ENCODE measurements at places on chromosomes 6 and 20.
A peak's percentile ranks its signal among the peaks of the same experiment; 100 is the strongest.

DNA sequence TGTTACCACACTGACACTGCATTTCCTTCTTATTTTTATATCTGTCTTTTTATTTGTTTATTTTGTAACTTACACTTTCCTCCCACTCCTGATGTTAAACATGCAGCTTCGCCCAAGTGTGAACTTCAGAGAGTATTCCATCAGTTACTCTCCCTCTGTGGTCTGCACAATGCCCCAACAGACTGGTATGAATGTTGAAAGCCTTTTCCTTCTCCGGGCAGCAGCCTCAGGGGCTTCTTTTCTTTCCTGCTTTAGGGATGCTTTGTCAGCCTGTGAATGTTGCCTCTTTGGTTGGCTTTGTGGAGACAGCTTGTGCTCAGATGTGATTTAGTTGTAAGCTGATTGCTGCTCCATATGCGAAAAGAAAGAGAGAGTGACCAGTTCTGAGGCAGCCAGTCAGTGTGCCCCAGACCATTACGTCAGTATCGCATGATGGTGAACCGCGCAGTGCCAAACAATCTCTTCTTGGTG lies 44.0 kb downstream of the SMPDL3A start:
- DNase-seq: no peak

DNA sequence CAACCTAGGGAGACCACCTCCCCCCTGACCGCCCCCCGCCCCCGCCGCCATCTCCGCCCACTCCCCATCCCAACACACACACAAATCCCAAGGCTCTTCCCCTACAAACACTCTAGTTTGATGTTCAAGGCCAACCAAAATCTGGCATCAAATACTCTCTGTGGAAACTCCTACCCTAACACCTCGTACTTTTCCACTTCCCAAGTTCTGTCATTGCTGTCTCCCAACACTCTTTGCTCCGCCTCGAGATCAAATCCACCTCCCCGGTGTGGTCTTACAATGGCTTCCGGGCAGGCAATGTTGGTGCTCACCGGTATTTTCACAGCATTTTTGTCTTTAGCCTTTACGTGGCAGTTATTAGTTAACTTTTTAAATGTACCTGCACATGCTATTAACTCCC lies 4.8 kb upstream of the QKI start:
- DNase-seq: no peak

- no peak for DNase-seq
These were observed 48.0 kb downstream of the OR2B2 start for GRCh38 chr6:27863962-27864905.

- DNase-seq: no peak
These were observed 113.0 kb downstream of the MANEA start for GRCh38 chr6:95690328-95690727.

GRCh38 chr20:61933951-61934715 lies 131.5 kb downstream of the TAF4 start:
- DNase-seq: no peak

- DNase-seq: no peak
These were observed 146.7 kb upstream of the ID4 start for GRCh38 chr6:19690325-19691075.

- DNase-seq: peak; percentile 24
These were observed 45.5 kb downstream of the HMGN3 start for GRCh38 chr6:79188885-79189480.

DNA sequence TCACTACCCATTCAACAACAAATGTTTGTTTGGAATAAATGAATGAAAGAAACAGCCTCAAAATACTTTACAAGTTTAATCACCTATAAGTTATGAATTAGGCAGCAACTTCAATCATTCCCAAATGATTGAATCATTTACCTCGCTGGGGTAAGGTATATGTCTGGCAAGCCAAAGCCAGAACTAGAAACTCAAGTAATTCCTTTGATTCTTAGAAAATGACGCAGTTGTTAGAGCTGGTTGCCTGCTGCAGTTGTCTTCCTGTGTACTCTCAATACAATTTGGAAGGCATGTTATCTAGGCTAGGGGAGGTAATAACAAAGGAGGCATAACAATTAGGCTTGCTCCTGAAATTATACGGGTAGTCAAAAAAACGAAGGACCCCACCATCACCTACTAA lies 160.6 kb downstream of the ATXN1 start:
- DNase-seq: no peak

GRCh38 chr20:15547119-15547518 lies 1026.1 kb downstream of the KIF16B start:
- no peak for DNase-seq

DNA sequence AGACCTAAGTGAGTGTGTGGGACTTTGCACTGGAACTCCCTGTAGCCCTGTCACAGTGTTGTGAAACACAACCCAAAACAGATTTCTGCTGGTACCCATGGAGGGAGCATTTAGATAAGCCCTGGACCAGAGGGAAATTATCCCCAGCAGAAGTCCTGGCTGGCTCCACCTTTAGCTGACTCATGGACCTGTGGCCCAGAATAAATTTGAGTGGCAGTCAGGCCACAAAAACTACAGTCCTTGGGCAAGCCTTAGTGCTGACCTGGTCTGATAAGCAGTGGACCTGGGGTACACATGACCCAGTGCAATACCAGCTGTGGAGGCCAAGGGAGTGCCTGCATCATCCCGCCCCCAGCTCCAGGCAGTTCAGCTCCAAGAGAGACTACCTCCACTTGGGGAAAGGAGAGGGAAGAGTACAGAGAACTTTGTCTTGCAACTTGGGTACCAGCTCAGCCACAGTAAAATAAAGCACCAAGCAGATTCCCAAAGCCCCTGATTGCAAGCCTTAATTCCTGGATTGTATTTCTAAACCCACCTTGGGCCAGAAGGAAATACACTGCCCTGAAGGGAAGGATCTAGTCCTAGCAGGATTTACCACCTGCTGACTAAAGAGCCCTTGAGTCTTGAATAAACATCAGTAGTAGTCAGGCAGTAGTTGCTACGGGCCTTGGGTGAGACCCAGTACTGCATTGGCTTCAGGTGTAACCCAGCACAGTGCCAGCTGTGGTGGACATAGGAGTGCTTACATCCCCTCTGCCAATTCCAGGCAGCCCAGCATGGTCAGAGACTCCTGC lies 140.4 kb upstream of the COL21A1 start:
- DNase-seq: no peak

- DNase-seq: no peak
These were observed 560.3 kb downstream of the BMP2 start for GRCh38 chr20:7327810-7328209.

DNA sequence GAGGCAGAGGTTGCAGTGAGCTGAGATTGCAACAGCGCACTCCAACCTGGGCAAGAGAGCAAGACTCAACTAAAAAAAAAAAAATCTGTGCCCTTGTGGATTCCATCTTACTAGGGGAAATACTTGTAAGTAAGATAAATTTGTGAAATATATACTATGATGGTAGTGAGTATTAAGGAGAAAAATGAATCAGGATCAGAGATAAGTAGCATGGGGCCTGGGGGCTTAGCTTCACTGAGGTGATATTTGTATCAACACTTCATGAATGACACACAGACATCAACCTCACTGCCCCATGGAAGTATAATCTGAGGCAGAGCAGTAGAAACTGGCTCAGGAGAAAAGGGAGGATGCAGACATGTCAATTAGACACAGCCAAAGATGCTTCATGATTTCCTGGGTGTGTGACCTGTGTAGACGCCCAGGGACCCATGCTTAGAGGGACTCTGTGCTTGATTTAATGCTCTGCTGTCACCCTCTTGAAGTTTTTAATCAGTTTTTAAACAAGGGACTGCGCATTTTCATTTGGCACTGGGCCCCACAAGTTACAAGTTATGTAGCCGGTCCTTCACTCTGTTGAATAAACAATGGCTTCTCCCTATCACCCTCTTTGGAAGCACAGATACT lies 41.9 kb downstream of the PCNA start:
- DNase-seq: no peak

DNA sequence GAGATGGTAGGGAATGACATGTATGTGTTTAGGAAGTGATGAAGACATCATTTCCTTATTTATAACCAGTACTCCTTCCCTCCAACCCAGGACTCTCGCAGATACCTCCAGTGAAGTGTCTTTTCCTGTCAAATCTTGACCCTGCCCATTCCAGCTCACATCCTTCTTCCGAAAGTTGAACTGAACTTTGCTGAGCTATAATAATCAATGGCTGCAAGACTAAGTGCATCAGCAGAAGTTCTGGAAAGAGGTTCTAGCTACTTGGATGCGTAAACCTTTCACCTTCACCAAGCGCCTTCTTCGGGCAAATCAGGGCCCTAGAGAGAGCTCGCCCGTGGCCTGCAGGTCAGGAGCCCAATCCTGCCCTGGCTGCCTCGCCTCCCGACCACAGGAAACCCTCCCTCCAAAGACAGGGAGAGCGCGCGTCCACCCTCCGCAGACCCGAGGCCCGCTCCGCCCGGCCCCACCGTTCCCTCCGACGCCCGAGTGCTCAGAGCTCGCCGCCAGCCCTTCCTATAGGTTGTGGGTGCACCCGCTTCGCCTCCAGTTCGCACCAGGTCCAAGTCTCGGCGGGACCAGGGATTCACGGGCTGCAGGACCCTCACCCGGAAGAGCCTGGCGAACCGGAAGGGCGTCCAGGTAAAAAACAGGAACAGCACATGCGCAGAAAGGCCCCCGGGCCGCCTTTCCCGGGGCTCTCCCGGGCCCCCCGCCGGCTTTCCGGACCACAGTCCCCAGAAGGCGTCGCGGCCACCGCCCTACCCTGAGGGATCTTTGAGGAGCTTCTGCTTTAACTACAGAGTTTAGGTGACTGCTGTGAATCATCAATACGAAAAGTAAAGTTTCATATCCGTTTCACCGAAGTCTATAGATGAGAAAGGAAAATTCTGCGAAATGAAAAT lies at the start of gene ZNF334:
TSS of gene ZNF334 (minus strand) at position 617 of the 902 bp plus-strand sequence. CDS start 1,457 bp downstream, outside the sequence.
- no peak for DNase-seq

GRCh38 chr6:122717350-122717749 lies 62.2 kb upstream of the FABP7 start:
- peak; percentile 62 for DNase-seq

DNA sequence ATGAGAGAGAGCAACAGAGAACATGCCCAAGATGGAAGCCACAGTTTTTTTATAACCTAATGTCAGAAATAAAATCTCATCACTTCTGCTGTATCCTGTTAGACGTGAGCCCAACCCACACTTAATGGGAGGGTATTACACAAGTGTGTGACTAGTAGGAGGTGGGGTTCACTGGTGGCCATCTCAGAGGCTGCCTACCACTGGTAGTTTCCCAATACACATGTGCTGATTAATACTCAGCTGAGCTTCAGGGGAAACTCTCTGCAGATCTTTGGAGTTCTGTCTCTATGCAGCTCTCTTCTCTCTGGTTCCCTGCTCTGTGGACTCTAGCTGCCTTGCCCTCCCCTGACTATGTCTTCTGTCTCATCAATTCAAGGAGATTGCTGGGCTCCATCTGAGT lies 35.7 kb downstream of the CNBD2 start:
- no peak for DNase-seq

- DNase-seq: no peak
These were observed 802 bp upstream of the NRN1 start for GRCh38 chr6:6007366-6008088.

DNA sequence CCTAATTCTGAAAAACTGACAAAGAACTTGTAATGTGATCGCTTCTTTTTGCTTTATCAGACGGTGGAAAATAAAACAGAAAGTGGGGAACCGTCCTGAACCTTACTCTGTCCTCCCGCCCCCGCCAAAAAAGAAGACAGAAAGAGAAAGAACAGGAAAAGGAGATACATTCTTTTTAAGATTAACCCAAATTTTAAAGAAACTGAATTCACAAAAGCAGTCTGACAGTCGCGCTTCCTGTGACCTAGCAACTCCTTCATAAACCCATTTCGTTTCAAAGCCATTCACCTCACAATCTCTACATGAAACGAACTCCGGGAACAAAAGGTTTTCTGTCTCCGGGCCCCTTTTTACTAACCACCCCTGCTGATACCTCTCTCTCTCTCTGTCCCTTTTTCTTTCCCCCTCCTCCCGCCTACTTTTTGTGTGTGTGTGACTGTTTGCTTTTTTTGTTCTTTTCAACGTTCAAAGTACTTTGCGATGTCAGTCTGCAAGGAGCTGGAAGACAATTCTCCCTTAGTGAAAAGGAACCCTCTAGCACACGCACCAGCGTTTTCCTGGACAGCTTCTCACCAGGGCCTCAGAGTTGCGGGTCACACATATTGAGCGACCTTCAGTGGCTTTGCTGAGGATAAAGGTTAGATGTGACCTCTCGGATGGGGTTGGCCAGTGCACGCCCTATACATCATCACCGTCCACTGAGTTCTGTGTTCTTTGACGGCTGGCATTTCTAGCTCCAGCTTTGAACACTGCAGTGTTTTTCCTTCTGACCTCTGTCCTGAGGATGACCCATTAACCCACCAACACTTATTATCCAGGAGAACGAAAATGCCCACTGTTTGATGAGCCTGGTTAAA lies 530 bp upstream of the NEDD9 start:
- no peak for DNase-seq

DNA sequence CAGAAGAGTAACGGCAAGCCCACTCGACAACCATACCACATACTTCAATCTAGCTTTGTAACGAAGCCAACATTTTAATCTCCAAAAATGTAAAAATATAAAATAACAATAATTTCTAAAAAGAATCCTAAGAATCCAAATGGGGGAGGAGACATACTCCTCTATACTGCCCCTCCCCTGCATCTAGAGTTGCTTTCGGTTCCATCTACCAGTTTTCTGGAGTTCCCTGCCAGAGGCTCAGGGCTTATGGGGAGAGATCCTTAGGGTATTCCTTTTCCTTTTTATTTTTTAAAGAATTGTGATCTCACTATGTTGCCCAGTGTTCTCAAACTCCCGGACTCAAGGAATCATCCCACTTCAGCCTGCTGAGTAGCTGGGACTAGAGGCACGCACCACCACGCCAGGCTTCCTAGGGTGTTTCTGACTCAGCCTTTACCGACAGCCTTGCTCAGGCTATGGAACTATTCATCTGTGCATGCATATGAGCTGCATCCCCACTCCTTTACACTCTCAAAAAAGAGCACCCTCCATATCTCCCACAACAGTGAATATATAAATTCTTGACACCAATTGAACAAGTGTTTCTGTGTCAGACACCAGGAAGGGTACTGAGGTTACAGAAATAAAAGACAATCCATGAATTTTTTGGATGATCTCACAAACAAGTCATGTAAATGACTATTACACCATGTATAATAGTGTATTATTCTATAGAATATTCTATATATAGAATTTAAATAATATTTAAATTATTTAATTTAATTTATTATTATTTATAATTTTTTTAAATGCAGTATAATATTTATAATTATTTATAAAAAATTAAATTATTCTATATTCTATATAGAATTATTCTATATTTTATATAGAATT lies 40.7 kb upstream of the UBR2 start:
- DNase-seq: no peak

DNA sequence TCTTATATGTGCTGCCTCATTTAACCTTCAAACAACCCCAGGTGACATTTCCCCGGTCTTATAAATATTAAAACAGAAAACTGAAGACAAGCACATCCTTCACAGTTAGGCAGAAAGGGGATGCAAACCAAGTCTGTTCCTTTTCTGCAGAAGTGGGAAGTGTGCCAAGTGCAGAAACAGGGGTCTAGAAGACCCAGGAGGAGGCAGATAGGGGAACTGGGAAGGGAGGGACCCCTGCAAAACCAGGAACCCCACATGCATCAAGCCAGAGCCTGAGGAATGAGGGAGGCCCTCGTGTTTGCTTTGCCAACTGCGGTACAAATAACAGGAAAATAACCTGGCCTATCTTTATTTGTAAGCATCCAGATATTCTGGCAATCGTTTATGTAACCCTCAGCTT lies 17.0 kb upstream of the CST3 start:
- DNase-seq: no peak

GRCh38 chr6:44115866-44116265 lies 11.4 kb downstream of the MRPL14 start:
- DNase-seq: peak; percentile 53

- DNase-seq: peak; percentile 23
These were observed 14.7 kb downstream of the HLA-F start for GRCh38 chr6:29737707-29738630.

GRCh38 chr20:15455279-15455678 lies 1117.9 kb upstream of the FLRT3 start:
- DNase-seq: no peak
